Inflammatory macrophage treated with lipopolysaccharide for 4 hours (primary cell): ENCODE measurements at places on chromosomes 1 and 21.

GRCh38 chr1:40663324-40664166 is 1.9 kb downstream of the RIMS3 start:
- DNase-seq = no peak

GRCh38 chr1:111857194-111857651 is 101.5 kb downstream of the DDX20 start:
- DNase-seq = no peak

DNA sequence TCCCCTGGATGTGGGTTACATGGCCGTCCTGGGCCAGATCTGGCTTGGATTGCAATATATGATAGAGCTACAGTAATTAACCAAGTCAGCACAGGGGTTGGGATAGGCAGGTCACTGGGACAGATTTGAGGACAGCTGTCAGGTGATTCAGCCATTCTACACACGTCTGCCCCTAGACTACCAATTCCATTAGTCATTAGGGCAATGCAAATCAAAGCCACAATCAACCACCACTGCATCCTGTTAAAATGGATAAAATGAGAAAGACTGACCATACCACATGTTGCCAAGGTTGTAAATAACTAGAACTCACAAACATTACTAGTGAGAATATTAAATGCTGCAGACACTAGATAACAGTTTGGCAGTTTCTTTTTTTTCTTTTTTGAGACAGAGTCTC is 16.0 kb downstream of the C21orf58 start:
- no peak for DNase-seq

GRCh38 chr21:43343992-43344886 is 82.7 kb downstream of the SIK1 start:
- DNase-seq = no peak

DNA sequence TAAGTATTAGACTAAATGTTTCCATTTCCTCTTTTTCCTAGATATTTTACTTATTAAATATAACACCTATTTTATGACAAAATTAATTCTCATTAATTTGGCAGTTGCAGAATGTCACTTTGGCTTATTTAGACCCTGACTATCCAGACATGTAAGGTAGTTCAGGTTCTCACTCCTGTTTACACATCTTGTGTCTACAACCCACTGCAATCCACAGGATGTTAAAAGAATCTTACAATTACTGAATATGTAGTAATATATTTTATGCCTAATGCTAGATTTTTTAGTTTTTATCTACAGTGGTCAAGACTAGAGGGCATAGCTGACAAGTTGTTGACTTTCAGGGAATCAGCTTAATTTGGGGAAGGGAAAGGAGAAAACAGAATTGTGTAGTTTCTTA is 346.7 kb downstream of the USP25 start:
- DNase-seq = no peak
